T-helper 2 cell (primary cell): ENCODE measurements at places on chromosomes 1 and 21.

GRCh38 chr1:7993593-7994479, 32.3 kb downstream of the ERRFI1 start:
- DNase-seq: no peak

DNA sequence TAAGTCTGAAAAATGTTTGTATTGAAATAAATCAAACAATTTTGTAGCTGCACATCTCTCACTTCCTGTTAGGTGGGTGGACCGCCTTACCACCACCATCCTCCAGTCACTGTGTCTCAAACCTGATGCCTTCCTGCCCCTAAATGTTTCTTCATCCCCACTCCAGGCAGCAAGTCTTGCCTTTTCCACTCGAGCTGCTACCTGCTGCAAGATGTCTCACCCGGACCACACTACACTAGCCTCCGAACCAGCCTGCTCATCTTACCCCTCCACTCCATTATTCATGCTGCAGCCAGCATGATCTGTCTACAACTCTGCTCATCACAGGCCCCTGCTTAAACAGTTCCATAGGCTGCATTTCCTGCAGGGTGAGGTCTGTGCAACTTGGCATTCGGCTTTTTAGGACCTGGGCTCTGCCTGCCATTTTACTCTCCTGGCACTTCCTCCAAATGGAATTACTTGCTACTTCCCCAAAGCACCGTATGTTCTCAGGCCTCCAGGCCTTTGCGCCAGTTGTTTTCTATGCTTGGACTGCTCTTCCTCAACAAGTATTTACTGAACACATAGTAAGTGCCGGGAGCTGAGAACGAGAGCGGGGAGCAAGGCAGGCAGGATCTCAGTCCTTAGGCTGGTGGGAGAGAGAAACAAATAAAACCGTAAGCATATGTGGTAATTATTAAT, 5.2 kb upstream of the SF3A3 start:
- no peak for DNase-seq

- DNase-seq: no peak
Observed at GRCh38 chr1:206117151-206117948, at the start of gene AVPR1B. TSS of gene AVPR1B (minus strand) at chr1:206117388. CDS start at chr1:206116890, 498 bp downstream.

GRCh38 chr1:164755690-164756089, 196.7 kb downstream of the PBX1 start:
- no peak for DNase-seq

DNA sequence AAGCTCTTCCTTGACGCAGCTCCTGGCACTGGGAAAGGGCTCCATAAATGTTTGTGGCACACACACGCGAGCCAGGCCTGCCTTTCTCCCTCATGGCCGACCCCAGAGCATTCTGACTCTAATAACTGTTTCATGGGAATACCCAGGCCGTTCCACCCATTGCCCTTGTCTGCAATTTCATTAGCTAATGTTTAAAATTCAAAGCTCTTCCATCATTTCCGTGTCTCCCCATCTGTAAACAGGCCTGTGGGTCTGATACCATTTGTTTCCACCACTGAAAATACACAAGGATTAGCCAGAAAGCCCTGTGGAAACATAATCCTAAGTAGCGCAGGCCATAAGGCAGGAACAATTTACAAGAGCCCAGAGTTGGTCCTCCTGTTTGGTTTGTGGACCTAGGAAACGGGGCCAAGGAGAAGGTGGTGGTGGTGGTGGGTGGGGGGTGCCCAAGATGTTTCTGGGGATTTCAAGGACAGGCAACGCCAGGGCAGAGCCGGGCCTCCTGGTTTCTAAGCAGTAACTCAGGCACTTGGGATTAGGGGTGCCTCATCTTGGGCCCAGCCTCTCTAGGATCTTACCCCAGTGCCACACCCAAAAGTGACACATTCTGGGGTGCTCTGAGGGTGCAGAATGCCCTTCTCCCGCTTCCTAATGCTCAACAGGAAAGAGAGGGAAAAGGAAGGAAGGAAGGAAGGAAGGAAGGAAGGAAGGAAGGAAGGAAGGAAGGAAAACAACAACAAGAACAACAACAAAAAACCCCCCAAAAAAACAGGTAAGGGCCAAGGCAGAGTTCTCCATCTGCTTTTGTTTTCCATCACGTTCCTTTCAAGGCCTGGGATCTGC, 79.4 kb downstream of the SSBP3 start:
- no peak for DNase-seq

- no peak for DNase-seq
Observed at GRCh38 chr1:20477348-20478056, 8.5 kb downstream of the CAMK2N1 start.

DNA sequence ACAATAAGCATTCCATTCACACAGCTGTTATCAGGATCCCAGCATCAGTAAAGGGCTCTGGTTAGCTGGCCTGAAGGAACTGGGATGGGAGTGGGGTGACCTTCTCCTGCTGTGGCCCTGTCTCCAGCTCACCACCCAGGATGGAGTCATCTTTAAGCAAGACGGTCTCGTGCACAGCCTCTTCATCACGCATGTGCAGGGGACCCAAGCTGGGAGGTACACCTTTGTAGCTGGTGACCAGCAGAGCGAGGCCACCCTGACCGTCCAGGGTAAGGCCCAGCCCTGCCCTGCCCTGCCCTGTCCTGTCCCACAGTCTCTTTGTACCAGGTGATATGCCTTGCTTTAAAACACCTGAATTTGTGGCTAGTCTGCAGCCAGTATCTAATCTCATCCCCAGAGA, 24.3 kb downstream of the IGFN1 start:
- DNase-seq: no peak

DNA sequence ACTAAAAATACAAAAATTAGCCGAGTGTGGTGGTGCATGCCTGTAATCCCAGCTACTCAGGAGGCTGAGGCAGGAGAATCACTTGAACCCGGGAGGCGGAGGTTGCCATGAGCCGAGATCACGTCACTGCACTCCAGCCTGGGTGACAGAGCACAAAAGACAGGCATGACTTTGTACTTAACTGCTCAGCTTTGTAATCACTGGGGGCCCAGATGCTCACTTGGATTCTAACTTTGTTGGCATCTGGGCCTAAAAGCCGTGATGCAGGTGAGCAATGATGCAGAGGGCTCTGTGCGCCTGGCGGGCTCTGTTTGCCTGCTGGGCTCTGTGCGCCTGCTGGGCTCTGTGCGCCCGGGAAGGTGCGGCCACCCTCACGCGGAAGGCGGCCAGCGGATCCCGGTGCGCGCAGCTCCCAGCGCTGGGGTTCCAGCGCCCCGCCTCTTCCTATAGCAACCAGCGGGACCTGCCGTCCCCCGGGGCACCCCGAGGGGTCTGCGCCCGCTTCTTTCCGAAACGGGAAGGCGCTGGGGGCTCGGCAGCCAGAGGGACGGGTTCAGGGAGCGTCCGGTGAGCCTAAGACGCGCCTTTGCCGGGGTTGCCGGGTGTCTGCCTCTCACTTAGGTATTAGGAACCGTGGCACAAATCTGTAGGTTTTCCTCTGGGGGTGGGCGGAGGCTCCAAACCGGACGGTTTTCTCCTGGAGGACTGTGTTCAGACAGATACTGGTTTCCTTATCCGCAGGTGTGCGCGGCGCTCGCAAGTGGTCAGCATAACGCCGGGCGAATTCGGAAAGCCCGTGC, 31.7 kb downstream of the PRMT2 start:
- DNase-seq: no peak

DNA sequence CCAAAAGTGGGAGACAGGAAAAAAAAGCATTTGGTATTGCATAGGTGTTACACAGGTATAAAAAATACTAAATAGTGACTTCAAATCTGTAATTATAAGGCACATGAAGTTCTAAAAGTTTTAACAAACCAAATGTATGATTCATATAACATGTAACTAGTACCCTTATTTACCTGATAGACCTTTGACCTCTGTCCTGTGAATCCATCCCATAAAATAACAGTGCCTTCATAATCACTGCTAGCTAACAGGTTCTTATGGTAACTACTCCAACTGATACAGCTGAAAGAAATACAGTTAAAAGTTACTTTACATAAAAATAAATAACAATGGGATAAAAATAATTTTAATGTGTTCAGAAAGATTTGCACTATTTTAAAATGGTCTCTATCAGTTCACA, 163.5 kb downstream of the COP1 start:
- no peak for DNase-seq

DNA sequence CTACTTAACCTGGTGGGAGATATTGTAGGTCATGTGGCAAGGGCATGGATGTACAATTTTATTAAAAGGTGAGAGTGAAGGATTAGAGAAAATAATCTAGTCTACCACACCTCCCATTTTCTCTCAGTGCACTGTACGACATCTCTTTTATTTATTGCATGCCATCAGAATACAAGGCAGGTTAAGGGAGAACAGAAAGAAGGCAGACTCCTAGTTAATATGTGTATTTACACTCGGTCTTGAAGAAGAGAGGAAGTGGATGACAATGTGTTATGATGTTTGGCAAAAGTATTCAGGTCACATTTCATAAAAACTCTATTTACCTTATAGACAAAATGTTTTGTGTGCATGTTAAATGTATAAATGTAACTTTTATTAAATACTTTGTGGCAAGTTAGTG, 306.1 kb downstream of the CTH start:
- no peak for DNase-seq

DNA sequence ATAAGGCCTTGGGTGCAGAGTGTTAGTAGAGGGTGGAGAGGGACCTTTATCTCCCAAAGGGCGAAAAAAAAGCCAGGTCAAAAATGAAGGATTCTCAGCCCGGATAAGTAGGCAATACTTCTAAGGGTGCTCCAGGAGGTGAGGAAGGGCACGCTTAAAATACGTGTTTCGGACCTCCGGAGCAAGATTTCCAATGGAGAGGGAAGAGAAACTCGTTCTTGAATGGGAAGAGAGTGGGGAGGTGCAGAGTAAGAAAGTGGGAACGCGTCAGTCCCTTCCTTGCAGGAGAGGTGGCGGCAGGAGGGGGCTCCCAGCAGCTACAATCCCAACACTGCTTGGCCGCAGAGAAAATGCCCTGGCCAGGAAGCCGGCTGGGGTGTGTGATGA, 581 bp downstream of the EFCAB14 start:
- no peak for DNase-seq

DNA sequence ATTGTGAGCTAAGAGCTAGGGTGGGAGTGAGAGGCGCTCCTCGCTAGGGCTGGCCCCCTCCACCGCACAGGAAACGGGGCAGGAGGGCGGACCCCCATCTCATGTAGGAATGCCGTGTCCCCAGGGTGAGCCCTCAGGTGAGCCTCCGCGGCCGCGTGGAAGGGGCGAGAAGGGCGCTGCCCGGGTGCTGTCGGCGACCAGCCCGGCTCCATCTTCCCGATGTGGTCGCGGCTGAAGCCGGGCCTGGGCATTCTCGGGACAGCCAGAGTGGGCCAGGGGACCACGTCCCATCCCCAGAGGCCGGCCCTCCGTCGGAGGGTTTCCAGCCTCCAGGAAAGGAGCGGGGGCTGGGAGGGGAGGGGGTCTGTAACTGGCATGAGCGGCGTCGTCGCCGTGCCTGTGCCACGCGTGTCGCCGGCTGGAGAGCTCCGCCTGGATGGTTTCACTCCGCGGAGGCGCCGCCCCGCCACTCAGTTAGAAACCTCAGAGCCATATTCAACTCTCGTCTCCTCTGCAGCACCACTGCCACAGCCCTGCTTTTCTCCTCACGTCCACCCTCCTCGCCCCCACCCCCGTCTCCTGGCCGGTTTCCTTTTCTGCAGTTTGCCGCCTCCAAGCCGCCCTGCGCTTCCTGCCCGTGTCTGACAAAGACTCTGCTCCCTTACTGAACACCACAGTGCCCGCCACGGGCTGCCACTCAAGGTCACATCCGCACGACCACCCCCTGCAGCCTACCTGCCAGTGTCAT, at the start of gene TMEM269:
Gene TMEM269, plus strand, starts transcription at position 46 of the 748 bp plus-strand sequence. CDS start 4,903 bp downstream, outside the sequence.
- no peak for DNase-seq

DNA sequence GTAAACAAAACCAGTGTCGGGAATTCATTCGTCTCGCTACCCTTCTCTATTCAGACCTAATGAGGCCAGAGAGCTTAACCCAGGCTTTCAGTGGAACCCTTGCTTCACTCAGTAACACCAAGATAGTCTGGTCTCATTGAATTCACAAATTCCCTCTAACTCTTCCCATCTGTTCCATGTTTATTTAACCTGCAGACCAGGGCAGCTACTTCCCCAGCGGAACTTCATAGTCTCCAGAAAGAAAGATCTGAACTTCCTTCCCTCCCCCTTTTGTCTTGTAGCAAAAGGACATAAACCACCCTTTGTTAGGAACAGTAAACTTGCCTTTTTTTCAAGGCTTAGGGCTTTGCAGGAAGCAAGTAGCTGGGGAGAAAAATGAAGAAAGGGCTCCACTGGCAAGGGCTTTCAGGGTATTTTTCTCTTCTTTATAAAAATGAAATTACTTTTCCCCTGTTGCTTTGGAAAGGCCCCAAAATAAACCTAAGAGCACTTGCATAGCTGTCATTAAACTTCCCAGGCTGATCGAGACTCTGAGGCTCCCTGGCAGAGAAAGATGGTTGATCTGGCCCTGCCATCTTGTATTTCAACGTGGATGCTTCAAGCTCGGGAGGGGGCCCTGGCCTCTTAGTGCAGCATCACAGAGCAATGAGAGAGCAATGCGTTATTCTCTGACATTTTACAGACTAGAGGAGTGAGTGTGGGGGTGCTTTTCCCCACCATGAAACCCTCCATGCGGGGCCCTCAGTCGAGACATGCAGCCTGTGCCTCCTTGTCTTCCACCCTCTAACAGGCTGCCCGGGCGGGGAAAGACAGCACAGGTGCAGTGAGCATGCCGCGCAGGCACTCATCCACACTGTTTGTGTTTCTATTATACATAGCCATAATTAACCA, 30.0 kb downstream of the MIS18A start:
- DNase-seq: no peak

GRCh38 chr1:245999697-246000637, 507.1 kb downstream of the SMYD3 start:
- no peak for DNase-seq

- no peak for DNase-seq
Observed at GRCh38 chr1:18505666-18506065, 24.9 kb downstream of the KLHDC7A start.

- DNase-seq: no peak
Observed at GRCh38 chr1:162006081-162006480, 17.6 kb downstream of the OLFML2B start.

GRCh38 chr1:219463636-219464035, 149.3 kb downstream of the ZC3H11B start:
- no peak for DNase-seq

DNA sequence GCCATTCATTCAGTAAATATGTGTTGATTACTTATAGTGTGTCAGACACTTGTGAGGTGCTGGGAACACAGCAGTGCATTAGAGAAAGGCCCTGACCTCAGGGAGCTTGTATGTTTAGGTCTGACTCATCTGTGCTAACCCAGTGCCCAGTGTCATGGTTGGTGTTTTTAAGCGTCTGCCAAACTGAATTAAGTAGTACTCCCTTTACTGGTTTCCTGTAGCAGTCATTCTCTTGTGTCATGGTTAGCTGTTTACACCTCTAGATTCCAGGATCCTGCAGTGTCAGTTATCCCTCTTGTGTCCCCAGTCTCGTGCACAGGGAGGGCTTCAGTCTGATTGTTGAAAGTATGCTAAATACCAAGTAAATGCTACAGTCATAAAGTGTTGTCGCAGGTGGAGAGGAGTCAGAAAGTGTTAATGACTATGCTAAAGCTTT, 14.2 kb downstream of the UCK2 start:
- no peak for DNase-seq

DNA sequence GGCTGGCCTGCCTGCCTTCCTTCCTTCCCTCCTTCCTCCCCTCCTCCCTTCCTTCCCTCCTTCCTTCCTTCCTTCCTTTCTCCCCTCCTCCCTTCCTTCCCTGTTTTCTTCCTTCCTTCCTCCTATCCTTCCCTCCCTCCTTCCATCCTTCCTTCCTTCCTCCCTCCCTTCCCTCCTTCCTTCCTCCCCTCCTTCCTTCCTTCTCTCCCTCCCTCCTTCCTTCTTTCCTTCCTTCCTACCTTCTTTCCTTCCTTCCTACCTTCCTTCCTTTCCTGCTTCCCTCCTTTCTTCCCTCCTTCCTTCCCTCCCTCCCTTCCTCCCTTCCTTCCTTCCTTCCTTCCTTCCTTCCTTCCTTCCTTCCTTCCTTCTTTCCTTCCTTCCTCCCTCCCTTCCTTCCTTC, 70.1 kb upstream of the PTGFR start:
- DNase-seq: no peak
